ENCODE measurements at places on chromosomes 4 and X.

- DNase-seq: no peak
Measured at GRCh38 chr4:47195706-47196105, 164.3 kb downstream of the GABRB1 start.

GRCh38 chr4:59057804-59058203, 1947.6 kb upstream of the IGFBP7 start:
- DNase-seq: no peak

DNA sequence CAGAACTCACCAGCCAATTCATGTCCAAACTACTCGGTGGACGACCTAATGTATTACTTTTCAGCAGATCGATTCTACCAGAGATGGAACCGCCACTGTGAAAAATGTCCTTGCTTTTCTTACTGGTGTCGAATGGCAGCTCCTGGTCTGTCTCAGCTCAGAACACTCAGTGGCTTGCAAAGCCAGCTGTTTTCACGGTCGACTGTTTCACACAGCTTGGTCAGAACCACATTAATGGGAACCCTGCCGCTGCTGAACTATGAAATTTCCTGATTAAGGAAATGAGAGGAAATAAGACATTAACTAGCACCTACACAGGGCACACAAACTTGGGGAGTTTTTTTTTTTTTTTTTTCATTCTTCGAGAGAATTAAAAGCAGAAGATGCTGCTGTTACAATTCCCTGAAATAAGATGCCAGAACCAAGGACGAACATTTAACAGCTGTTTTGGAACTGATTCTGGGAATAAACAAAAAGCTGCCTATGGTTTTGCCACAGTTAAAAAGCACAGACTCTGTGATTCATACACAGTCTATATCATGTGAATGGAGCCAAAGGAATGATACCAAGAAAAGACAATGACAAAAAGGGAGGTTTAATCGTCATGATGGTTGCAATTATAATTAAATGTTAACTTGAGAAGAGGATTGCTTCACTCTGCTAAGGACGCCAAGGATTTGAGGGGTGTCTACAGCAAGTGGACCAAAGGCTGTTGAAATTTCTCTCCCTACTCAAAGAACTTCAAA, 31.3 kb downstream of the SUPT20HL2 start:
- DNase-seq: peak; percentile 21

DNA sequence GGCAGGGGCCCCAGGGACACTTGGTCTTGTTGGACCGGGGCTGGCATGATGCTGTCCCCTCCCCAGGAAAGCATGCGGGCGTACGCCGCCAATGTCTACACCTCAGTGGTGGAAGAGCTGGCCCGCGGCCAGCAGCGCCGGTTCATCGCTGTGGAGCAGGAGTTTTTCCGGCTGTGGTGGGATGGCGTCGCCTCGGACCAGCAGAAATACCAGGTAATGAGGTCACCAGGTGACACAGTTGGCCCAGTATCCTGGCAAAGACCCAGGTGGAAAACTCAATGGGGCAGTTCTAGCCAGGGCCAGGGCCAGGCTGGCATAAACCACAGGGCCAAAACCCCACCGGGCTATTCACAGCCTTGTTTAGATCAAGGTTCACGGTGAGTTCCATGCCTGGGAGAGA, 1.5 kb downstream of the MAN2B2 start:
- DNase-seq: no peak

- no peak for DNase-seq
Measured at GRCh38 chr4:38896940-38897339, 29.3 kb downstream of the FAM114A1 start.

DNA sequence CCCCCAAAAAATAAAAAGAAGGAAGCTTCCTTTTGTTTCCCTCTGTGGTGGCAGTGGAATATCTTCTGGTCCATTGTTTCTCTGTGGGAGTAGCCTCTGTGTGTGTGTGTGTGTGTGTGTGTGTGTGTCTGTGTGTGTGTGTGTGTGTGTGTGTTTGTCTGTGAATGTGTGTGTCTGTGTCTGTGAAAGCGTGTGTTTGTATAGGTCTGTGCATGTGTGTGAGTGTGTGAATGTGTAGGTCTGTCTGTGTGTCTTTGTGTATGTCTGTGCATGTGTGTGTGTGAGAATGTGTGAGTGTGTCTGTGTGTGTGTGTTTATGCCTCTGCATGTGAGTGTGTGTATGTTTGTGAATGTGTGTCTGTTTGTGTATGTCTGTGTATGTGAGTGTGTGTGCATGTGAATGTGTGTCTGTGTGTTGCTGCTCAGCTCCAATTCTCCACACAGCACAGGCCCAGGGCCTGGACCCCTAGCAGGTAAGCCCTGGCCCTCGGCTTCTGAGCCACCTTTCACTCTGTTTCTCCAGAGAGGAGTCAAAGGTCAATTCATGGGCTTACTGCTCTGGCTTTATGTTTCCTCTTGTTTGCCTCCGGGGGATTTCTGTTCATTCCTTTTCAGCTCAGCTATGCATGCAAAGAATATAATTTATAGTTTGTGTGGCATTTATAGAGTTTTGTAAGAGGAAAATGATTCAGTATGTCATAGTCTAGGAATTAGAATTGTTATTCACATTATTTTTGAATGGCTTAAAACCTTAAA, 89.8 kb downstream of the UCHL1 start:
- no peak for DNase-seq

DNA sequence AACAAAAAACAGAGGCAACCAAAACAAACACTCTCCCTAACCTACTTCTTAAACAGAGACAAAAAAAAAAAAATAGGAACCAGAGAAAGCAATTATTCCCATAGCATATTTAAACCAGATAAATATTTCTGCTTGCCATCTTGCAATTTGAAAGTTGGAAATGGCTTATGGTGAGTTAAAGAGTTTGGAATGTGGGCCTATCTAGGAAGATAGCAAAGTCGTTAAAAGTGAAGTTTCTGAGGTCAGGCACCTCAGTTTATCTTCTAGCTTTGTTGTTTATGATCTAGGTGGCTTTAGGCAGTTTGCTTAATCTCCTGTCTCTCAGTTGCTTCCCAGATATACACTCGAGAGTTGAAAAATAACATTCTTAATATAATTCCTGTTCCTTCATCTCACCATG, 284.2 kb downstream of the KCNIP4 start:
- no peak for DNase-seq

DNA sequence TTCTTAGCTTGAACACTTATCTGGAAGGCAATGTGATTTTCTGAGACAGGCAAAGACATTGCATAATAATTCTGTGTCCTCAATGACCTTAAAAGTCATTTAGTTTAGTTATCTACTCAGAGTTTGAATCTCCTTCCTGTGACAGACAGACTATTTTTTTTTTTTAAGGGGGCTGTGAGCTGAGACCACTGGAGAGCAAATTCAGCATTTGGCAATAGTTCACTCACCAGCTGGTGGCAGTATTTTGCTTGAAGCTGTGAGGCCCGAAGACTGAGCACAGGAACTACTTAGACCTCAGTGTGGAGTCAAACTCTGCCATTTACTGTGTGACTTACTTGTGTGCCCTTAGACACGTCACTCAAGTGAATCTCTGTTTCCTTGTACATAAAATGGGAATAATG, 22.9 kb upstream of the CPE start:
- peak; percentile 65 for DNase-seq

DNA sequence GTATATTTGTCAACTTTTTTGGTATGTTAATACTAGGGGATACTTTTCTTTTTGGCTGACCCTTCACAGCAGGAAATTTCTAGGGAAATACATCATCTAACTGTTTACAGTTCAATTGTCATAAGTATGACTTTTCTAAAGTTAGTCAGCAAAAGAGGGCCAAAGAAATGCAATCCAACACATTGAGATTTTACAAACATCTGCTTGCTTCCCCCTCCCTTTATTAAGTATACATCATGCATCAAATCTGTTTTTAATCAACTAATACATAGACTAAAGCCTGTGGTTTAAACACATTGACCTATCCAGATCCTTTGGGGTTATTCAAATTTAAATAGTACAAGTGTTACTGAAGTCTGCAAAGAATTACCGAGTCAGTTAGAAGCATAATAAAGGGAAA, 93.9 kb downstream of the MID1 start:
- no peak for DNase-seq

- DNase-seq: peak; percentile 42
Measured at GRCh38 chr4:173500841-173501591, 29.0 kb downstream of the HAND2 start.

DNA sequence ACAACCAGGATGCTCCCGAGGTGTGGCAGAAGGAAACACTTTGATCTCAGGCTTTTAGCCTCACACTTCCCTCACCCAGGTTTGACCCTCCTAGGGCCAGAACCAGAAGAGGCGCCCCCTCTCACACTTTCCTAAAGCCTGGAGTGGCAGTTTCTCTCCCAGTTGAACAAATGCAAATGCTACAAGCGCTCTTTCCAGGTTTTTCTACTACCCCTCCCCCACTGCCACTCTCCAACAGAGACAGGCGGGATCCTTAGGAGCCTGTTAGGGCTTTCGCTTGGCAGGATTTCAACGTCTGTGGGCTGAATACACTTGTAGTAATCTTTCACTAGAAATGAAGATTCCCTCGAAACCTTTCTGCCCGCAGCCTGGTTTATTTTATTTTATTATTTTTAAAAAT, 2.4 kb downstream of the TSC22D3 start:
- no peak for DNase-seq

DNA sequence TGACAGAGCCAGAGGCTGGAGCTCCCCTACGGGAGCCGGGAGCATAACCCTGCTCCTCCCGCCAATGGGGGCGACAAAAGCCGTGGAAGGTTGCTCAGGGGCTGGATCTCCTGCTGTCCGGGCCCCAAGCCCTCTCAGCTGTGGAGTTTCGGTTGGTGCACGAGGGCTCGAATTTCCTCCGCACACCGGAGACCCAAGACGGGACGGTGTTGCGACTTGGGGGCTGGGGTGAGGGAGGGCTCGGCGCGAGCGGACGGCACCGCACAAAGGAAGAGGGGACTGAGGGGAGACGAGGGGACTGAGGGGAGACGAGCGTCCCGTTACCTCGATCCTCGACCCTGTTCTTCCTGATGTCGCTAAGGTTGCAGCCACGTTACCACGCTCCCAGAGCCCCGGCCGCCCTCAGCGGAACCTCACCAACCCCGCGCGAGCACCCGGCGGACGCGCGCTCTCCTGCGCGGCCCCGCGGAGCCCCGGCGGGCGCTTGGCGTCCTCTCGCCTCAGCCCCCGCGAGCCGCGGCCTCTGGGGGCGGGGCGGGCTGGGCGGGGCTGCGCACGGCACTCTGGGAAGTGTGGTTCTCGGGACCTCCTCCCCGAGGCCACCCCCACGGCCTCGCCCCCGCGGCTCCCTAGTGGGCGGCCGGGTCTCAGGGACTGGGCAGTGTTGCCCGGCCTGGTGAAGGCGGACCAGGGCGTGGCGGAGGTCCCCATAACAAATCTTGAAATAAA, at the start of gene KLHL8:
KLHL8 (minus strand) TSS at position 525 of the 729 bp plus-strand sequence. CDS start 25,079 bp downstream, outside the sequence.
- peak; percentile 95 for DNase-seq

DNA sequence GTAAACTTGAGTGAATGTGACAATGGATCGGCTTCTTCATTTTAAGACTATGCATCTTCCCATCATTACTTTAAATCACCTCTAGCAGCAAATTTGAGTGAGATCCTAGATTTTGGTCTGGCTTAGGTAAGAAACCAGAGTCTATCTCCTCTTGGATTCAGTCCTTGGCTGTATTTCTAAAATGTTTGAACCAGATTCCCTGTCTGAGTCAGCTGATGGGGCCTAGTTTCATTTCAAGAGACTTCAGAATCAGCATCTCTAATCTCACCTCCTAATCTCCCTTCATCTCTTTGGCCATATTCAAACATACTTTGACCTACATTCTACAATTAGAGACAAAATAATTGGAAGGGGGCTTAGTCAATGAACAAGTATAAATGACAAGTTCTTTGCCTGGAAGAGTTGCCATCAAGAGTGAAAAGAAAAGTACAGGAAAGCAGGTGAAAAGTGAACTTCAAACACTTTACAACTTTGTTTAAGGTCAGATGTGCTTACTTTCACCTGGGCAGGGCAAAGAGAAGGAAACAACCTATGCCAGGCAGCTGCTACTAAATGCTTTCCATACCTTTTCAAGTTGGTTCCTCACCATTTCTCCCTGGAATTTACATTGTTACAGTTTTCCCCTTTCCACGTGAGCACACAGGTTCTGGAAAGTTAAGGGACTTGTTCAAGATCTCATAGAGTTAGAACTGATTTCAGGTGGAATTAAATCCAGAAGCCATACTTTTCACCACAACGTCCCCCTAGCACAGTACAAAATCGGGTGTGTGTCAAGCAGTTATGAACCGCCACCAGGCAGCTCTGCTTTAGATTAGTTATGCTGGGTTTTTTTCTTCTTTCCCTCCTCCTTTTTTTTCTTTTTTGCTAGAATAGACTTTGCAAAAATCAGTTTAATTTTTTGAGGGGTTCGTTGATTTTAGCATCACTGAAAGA, 30.7 kb upstream of the PITX2 start:
- DNase-seq: no peak
